ENCODE measurements at places on chromosomes 3 and 15. TPM values are rescaled to one million over a fixed set of nuclear protein-coding genes. Genes with fewer than 3 reads are reported as not detected.

- no peaks in the 10 kb centered on the region for H3K27me3 ChIP-seq
- H3K36me3 ChIP-seq = peaks cover 12% of the 10 kb centered on the region
- peaks cover 52% of the 10 kb centered on the region for H3K4me1 ChIP-seq
- H3K27ac ChIP-seq = peak overlapping the region; percentile 56
Observed at GRCh38 chr15:99732751-99733267, 428 bp downstream of the LYSMD4 start.

DNA sequence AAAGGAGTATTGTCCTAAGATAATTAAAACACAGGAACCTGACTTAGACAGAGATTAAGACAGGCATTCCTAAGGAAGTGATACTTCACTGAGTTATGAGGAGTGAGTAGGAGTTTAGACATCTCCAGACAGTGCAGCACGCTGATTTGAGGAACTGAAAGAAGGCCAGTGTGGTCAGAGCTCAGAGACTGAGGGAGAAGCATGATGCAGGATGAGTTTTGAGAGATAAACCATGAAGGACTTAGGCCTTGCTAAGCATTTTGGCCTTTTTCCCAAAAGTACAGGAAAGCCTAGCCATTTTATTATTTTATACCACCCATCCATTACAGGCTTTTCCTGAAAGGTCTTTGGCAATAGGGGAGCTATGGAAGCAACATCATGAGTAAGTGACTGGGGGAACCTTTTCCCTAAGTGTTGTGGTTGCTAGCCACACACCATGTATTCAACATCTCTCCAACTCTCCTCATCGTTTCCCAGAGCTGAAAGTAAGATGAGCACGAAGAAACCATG is 375.6 kb upstream of the TPRG1 start:
- 0 out of 3 replicates have a peak, but pooled peaks cover 3% of the 10 kb centered on the region for H3K36me3 ChIP-seq
- no peak overlapping the region for H3K4me3 ChIP-seq
- no peaks in the 10 kb centered on the region for H3K4me1 ChIP-seq
- DNase-seq = no peak

DNA sequence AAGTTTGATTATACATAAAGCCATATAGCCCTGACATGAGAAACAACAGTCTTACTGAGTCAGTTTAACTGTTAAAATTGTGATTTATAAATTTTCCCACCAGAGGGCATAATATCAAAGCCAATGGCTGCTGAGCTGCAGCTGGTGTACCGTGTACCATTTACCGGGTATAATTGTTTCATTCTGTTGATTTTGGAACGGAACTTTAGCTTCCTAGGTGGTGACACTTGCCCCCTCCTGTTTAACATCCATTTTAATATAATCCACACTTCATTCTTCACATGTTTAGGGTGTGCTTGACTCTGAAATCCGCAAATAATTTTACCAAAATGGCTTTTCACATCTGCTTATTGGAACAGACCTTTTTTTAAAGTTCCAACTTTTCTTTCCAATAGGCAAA is 72.8 kb downstream of the SLC9A9 start:
- DNase-seq = peak; percentile 13
- no peak overlapping the region for H3K27ac ChIP-seq
- no peak overlapping the region for H3K4me3 ChIP-seq
- no peaks in the 10 kb centered on the region for H3K27me3 ChIP-seq
- no peaks in the 10 kb centered on the region for H3K4me1 ChIP-seq

- no peaks in the 10 kb centered on the region for H3K36me3 ChIP-seq
- DNase-seq = no peak
- no peaks in the 10 kb centered on the region for H3K4me1 ChIP-seq
- H3K27me3 ChIP-seq = no peaks in the 10 kb centered on the region
Observed at GRCh38 chr3:67127254-67127653, 129.1 kb downstream of the KBTBD8 start.

DNA sequence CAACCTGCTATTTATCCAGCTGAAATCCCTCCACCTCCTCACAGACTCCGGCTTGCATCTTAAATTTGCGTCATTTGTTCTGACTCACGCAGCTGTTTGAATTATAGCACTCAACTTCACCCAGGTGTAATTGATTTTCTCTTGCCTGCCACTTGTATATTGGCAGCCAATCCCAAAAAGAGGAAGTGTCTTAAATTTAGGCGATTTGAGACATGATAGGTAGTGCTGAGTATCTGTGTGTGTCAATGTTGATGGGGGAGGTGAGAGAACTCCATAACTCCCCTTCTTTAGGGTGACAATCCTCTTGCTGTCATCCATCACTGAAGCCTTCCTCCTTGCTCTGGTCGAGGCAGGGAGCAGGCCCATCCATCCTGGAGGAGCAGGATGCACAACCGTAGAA is 77.2 kb upstream of the TPRG1 start:
- H3K4me3 ChIP-seq = no peak overlapping the region
- no peak overlapping the region for H3K27ac ChIP-seq
- no peak for DNase-seq
- H3K36me3 ChIP-seq = no peaks in the 10 kb centered on the region
- H3K27me3 ChIP-seq = peaks cover 10% of the 10 kb centered on the region

GRCh38 chr3:100868096-100868495 is 125.1 kb downstream of the ABI3BP start:
- no peaks in the 10 kb centered on the region for H3K4me1 ChIP-seq
- no peaks in the 10 kb centered on the region for H3K27me3 ChIP-seq
- no peak overlapping the region for H3K27ac ChIP-seq

DNA sequence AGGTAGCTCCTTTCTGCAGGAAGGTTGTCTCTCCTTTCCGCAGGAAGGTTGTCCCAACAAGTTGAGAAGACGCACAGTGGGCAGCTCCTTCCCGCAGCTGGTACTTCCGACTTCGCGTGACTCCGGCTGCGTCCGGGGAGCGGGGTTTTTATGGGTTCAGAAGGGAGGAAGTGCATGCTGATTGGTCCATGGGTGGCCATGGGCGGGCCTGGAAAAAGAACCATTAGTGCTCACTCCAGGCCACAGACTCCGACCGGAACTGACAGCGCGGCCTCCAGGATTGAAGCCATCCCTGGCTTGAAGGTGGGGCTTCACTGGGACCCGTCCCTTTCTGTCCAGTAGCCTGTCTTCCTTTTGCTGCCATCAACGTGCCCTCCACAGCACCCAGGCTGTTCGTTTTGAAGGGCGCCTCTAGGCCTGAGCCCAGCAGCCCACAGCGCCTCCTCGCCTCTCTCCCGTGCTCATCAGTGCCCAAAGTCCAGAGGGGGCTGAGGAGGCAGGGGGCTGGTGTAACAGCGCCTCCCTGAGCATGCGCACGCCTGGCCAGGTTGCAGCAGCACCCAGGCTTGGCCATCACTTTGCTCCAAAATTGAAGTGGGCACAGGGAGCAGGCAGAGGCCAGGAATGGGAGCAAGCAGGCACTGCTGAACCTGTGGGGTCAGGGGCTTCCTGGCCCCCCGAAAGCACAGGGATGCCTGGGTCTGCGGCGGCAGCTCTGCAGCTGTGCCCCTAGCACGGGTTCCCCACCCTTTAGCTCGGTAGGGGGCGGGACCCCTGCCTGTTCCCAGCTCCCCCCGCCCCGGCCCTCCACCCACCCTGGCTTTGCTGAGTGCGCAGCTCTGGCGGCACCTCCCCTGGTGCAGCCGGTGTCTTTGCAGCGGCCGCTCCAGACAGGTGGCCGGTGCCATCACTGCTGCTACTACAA is 330.6 kb upstream of the MCTP2 start:
- H3K27ac ChIP-seq = no peak overlapping the region
- DNase-seq = no peak
- H3K4me3 ChIP-seq = no peak overlapping the region

DNA sequence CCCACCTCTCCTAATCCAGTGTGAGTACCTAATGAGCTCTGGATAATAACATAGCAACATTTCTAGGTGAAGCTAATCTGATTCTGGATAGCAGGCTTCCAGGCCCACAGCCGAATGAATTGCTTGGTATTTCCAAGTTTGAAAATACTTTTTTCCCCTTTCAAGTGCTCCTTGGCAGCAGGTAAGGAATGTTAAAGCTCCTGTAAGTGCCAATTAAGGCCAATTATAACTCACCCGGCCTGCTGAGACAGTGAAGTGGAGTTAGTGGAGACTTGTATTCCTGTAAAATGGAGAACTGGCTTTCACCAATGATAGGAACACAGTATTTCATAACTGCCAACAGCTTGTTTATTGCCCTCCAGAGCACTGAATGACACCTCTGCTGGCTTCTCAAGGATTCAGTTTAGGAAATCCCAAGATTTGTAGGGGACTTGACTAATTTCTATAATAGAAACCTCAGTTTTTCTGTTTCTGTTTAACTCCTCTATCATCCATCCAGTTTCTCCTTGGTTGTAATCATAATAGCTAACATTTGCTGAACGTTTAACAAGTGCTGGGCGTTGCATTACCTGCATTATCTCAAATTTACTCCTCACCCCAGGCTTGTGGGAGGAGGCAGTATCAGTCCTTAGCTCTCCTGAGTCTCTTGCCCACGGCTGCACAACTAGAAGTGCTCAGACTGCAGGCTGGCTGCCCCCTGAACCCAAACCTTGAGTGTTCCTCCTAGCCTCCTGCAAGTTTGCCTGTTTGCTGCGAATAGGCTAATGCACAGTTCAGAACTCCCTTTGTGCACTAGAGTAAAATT is 52.7 kb upstream of the SCAANT1 start:
- peaks cover 32% of the 10 kb centered on the region for H3K4me1 ChIP-seq
- DNase-seq = no peak
- no peak overlapping the region for H3K4me3 ChIP-seq
- H3K36me3 ChIP-seq = no peaks in the 10 kb centered on the region

DNA sequence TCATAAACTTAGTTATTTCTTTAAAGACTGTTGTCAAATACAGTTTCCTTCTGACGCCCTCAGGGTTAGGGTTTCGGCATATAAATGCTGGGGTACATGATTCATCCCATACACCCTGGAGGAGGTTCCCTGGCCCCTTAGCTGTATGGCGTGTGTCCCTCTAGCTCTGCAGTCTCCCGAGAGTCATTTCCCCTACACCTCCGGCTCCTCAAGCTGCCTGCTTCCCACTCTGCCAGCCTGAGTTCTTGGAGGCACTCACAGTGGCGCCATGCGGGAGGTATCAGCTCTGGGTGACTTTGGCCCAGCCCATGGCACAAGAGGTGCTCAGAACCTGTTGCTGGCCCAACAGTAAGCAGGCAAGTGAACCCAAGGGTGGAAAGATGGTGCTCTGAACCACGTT is 70.2 kb upstream of the TRPM1 start:
- H3K4me3 ChIP-seq = no peak overlapping the region
- H3K27ac ChIP-seq = no peak overlapping the region
- DNase-seq = no peak

DNA sequence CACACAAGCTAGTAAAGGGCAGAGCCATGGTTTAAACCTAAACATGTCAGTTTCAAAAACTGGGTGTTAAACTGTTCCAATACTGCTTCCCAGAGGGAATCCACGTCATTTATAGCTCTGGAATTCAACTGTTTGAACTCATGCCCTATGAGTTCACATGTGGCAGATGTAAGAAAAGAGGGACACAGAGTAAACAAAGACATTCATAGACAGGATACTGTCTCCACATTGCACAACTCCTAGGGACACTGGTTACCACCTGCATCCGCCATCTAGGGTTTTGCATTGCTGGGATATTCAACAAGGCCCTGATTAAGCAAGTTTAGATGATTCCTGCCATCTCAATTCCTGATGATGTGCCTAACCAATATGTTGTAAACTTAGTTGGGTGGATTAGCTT is 134.1 kb upstream of the COL8A1 start:
- H3K36me3 ChIP-seq = no peaks in the 10 kb centered on the region
- H3K4me3 ChIP-seq = no peak overlapping the region
- no peak overlapping the region for H3K27ac ChIP-seq
- peak; percentile 69 for DNase-seq
- no peaks in the 10 kb centered on the region for H3K27me3 ChIP-seq

- H3K4me1 ChIP-seq = peaks cover 19% of the 10 kb centered on the region
- no peak overlapping the region for H3K27ac ChIP-seq
- H3K4me3 ChIP-seq = no peak overlapping the region
- no peaks in the 10 kb centered on the region for H3K27me3 ChIP-seq
Observed at GRCh38 chr3:119643528-119643927, 16.9 kb downstream of the POPDC2 start.

DNA sequence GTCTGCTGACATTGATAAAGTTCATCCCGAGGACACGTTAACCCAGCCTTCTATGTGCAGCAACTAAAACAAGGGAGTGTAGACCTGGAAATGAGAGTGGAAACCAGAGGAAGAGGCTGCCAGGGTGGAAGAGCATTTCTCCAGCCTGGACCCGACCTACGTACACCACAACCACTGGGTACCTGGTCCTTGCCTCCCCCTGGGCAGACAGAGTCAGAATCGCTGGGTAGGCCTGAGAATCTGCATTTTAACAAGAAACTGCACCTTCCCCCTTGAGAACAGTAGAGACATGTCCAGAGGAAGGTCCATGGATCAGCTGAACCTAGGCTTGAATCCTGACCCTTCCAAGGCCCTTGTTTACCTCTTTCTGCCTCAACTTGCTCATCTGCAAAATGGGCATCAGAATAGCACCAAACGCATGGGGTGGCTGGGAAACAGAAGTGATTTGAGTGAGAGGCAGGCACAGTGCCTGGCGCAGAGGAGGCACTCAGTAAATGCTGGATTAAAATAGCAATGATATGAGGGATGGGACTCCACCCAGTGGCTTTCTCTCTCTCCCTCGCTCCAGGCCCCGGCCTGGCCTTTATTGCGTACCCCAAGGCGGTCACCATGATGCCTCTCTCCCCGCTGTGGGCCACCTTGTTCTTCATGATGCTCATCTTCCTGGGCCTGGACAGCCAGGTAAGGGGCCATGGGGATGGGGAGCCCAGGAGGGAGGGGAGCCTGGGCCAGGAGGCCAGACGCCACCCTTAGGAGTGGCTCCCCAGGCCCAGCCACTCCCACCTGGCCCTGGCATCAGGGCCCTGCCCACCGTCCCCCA is 66.9 kb upstream of the SLC6A1 start:
- no peaks in the 10 kb centered on the region for H3K36me3 ChIP-seq
- no peaks in the 10 kb centered on the region for H3K27me3 ChIP-seq
- DNase-seq = no peak
- H3K4me1 ChIP-seq = no peaks in the 10 kb centered on the region
- no peak overlapping the region for H3K4me3 ChIP-seq
- no peak overlapping the region for H3K27ac ChIP-seq

GRCh38 chr3:191680989-191681597 is 220.1 kb downstream of the PYDC2 start:
- H3K4me1 ChIP-seq = no peaks in the 10 kb centered on the region
- H3K4me3 ChIP-seq = no peak overlapping the region
- DNase-seq = no peak
- no peaks in the 10 kb centered on the region for H3K36me3 ChIP-seq

- no peak for DNase-seq
- no peak overlapping the region for H3K27ac ChIP-seq
- H3K4me3 ChIP-seq = no peak overlapping the region
- no peaks in the 10 kb centered on the region for H3K27me3 ChIP-seq
- no peaks in the 10 kb centered on the region for H3K36me3 ChIP-seq
Observed at GRCh38 chr15:100439514-100439913, 89.2 kb downstream of the CERS3 start.

GRCh38 chr15:98413933-98414546 is 234.3 kb upstream of the IGF1R start:
- DNase-seq = no peak
- H3K4me3 ChIP-seq = no peak overlapping the region
- no peaks in the 10 kb centered on the region for H3K27me3 ChIP-seq
- H3K36me3 ChIP-seq = no peaks in the 10 kb centered on the region

CEP19 gene
- 1.5 TPM for total RNA-seq

TRH gene
- total RNA-seq = not detected

TAGLN3 gene
- 0.91 TPM for total RNA-seq

WWTR1 gene
- total RNA-seq = 19.7 TPM

GHSR gene
- not detected for total RNA-seq

STXBP5L gene
- not detected for total RNA-seq

KCNMB3 gene
- total RNA-seq = 2.4 TPM

PIF1 gene
- total RNA-seq = 8.3 TPM

RPP25 gene
- total RNA-seq = 0.11 TPM

RBPMS2 gene
- total RNA-seq = not detected

ZNF502 gene
- total RNA-seq = not detected

GOLGA6A gene
- total RNA-seq = not detected

ZDHHC19 gene
- total RNA-seq = not detected
